Immature natural killer cell (primary cell): ENCODE measurements at places on chromosomes 16 and 17. TPM values are rescaled to one million over a fixed set of nuclear protein-coding genes. Genes with fewer than 3 reads are reported as not detected.

GPT2 gene
- not detected for polyA plus RNA-seq

TMEM238L gene
- polyA plus RNA-seq = not detected

GRCh38 chr17:61310590-61310989, 89.1 kb upstream of the TBX2 start:
- H3K36me3 ChIP-seq = no peaks in the 10 kb centered on the region
- no peak overlapping the region for H3K27ac ChIP-seq
- H3K4me1 ChIP-seq = no peaks in the 10 kb centered on the region

DNA sequence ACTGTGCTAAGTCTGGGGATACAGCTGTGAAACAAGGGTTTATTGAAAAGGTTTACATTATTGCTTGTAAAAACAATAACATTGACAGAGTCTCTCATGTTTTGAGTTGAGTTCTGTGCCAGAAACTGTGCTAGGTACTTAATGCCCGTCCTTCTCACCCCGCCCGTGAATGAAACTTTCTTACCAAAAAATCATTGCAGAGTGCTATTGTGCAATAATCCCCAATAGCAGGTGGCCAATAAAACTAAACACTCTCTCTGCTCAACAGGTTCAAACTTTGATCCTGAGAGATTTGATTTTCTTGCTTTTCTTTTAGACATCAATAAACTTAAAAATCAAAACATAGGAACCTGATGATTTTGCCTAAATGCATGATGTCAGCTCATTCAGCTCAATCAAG, 441.6 kb downstream of the HAPSTR1 start:
- no peaks in the 10 kb centered on the region for H3K4me1 ChIP-seq
- H3K27ac ChIP-seq = no peak overlapping the region
- DNase-seq = no peak
- H3K27me3 ChIP-seq = no peaks in the 10 kb centered on the region
- no peaks in the 10 kb centered on the region for H3K36me3 ChIP-seq
